ENCODE measurements at places on chromosomes 16 and 17.

- no peak for DNase-seq
Measured at GRCh38 chr17:59370593-59371299, 39.3 kb downstream of the YPEL2 start.

GRCh38 chr16:72166151-72166550, 5.8 kb downstream of the PMFBP1 start:
- DNase-seq, result no peak

- DNase-seq, result no peak
Measured at GRCh38 chr16:68756239-68756915, 19.3 kb downstream of the CDH1 start.

GRCh38 chr17:13320046-13320785, 281.5 kb downstream of the HS3ST3A1 start:
- no peak for DNase-seq

Data from astrocyte of the spinal cord (primary cell).